ENCODE measurements at places on chromosomes 4 and X.

DNA sequence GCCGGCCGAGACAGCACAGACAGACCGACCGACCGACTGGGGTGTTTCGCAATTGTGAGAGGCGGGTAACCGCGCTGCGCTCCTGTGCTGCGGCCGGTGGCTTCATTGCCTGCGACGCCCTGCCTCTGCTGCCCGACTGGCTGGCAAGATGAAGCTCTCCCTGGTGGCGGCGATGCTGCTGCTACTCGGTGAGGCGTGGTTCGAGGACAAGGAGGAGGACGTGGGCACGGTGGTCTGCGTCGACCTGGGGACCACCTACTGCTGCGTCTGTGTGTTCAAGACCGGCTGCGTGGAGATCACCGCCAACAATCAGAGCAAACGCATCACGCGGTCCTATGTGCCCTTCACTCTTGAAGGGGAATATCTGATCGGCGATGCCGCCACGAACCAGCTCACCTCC lies 565.7 kb upstream of the SMIM31 start:
- DNase-seq, result no peak

- DNase-seq, result peak; percentile 56
Observed at GRCh38 chr4:108342325-108342970, 173.7 kb upstream of the LEF1 start.

GRCh38 chr4:2166253-2166652 lies 75.7 kb downstream of the HAUS3 start:
- no peak for DNase-seq

DNA sequence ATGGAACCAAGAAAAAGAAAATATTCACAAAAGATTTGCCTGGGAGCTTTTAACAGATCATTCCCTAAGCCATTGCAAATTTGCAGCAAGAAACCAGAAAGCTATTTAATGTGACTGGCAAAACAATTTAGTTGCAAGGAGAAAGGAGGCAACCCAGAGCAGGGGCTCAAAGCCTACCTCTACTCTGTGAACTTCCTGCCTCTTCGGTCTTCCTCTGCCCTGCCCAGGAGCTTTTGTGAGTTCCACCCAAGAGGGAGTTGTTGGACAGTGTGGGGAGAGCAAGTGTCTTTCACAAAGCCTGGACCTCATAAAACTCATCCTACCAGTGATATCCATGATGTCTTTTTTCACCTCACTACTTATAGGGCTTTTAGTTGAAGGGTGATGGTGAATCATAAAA lies 107.4 kb downstream of the AFF1 start:
- DNase-seq, result no peak

- no peak for DNase-seq
Observed at GRCh38 chr4:177107288-177107921, 202.3 kb upstream of the NEIL3 start.

DNA sequence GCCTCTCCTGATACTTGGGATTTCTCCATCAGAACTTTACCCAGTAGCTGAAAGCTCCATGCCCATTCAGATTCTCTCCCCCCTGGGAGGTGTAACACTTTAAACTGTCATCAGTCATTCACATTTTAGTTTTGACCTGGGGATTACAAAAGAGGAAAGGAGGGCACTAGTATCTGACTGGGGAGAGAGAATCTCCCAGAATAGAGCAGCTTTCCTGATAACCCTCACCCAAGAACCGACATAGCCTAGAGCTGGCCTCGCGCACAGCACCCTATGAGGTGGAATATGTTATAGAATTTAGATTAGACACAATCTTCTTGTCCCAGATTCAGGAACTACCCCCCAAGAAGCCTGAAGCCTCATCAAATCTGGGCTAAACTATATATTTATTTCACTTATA lies 950.2 kb upstream of the TENM3 start:
- DNase-seq, result no peak

- DNase-seq, result no peak
Observed at GRCh38 chr4:41134581-41134980, 79.8 kb downstream of the APBB2 start.

DNA sequence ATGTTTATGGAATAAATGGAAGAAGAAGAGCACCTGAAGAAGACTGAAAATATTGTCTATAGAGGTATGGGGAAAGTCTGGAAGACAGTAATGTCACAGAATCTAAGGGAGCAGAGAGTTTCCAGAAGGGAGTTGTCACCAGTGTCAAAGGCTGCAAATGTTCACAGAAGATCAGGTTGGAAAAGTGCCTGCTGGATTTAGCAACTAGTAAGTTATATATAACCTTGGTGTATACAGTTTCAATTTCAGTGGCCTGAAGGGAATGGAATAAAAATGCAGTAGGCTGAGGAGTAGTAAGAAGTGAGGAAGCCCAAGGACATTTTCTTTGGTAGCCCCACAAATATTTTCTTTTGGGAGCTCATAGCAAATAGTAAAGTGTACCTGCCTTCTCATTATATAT lies 107.2 kb downstream of the SATL1 start:
- DNase-seq, result no peak

- no peak for DNase-seq
Observed at GRCh38 chr4:2940267-2941137, 22.7 kb downstream of the NOP14 start.

- no peak for DNase-seq
Observed at GRCh38 chr4:42225286-42225685, 72.8 kb upstream of the BEND4 start.

DNA sequence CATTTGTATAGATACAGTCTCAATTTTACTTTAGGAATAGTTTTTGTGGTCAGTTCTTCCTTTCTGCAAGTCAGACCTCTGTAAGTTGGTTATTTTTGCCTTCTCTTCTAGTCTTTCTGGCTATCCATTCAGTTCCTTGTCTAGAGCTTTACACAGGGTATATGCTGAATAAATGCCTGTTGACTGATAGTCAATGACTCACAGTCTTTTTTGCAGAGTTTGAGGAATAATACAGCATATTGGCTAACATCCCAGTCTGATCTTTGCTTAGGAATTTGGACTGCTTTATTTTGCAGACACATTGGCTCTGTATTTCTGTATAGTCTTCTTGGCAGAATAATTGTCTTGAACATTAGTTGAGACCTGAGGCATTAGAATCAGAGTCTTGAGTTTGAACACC lies 132.4 kb downstream of the MAGEC1 start:
- DNase-seq, result no peak

- no peak for DNase-seq
Observed at GRCh38 chr4:98908703-98909262, 20.1 kb downstream of the EIF4E start.

Measured in MM.1S (cell line).